CD4-positive, alpha-beta T cell treated with Interleukin-15 for 1 hour (primary cell): ENCODE measurements at places on chromosomes 11 and 22.
A peak's percentile ranks its signal among the peaks of the same experiment; 100 is the strongest.

GRCh38 chr11:120244476-120245365, 4.8 kb downstream of the POU2F3 start:
- no peak for DNase-seq

- DNase-seq, result peak; percentile 62
Observed at GRCh38 chr11:124069429-124070401, 28.6 kb upstream of the OR10G7 start.

DNA sequence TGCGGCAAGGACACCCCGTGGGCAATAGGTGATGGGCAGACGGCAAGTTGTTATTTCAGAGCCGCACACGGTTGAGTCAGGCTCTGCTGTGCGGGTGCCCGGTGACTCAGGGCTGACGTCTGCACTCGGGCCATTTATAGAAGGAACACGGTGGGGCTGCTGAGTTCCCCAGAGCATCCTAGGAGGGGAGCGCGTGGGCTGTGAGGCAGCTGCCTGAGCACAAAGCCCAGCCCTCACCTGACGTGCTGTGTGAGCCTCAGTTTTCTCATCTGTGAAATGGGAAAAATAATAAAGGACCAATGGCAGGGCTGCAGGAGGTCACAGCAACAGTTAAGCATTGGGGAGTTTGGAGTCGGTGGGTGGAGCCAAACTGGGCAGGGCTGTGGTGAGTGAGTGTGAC, 11.3 kb upstream of the RHOD start:
- no peak for DNase-seq

DNA sequence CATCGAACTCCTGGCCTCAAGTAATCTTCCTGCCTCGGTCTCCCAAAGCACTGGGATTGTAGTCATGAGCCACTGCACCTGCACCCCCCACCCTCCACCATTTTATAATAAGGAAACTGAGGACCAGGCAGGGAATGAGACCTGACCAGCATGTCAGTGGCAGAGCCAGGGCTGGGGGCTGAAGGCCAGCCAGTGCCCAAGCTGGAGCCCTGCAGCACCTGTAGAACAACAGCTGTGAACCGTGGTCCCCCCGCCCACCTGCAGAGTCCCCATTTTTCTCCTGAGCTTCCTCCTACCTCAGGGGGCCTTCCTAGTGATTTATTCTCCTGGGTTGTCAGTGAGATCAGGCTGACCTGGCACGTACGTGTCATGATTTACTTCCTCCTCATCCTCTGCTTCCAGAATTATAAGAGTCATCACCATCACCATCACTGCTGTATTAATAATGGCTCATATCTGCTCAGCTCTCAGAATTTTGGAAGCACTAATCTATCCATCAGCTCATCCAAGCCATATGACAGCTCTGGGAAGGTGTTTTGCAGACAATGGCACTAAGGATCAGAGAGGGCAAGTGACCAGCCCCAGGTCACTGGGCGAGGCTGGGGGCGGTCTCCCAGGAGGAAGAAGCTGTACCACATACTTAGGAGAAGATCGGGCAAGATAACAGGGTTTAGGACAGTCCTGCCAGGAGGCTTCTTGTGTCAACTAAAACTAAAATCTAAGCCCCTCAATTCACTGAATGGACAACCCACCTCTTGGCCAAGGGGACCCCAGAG, 5.5 kb upstream of the SLCO2B1 start:
- DNase-seq, result no peak

DNA sequence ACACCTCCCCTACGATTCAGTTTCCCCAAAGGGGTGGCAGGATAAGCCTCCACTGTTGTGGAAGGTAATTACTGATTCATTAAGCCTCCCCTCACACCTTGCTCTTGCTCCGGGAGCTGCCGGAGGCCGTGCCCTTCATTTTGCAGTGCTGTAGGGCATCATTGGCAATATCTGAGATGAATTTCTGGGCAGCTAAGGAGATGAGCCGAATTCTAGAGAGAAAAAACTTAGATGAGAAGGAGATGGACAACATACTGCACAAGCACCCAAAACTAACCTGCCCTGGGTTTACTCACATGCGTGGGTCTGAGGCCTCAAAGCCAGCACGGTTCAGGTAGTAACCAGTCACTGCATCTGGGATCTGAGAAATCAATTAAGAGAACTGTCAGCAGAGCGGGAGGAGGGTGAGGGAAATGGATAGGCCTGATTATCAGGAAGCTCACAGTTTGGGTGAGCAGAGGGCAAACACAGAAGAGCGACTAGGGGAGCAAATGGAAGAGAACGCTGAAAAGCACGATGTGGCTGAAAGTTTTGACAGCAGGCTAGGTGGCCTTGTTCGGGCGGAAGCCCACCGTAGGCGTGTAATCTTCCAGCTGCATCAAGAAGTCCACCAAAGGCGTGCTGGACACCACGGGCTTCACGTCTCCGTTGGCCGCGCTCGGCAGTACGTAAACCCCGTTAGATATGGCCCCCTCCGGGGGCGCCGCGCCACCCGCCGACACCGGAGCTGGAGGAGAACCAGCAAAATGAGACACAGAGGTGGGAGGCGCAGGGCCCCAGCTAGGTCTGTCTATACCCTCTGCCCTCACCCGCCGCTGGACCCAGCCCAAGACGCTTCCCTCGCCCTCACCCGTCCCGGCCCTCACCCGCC, 689 bp downstream of the TAF10 start:
- DNase-seq, result peak; percentile 26

- no peak for DNase-seq
Observed at GRCh38 chr11:15861256-15861655, 495.1 kb downstream of the SOX6 start.

DNA sequence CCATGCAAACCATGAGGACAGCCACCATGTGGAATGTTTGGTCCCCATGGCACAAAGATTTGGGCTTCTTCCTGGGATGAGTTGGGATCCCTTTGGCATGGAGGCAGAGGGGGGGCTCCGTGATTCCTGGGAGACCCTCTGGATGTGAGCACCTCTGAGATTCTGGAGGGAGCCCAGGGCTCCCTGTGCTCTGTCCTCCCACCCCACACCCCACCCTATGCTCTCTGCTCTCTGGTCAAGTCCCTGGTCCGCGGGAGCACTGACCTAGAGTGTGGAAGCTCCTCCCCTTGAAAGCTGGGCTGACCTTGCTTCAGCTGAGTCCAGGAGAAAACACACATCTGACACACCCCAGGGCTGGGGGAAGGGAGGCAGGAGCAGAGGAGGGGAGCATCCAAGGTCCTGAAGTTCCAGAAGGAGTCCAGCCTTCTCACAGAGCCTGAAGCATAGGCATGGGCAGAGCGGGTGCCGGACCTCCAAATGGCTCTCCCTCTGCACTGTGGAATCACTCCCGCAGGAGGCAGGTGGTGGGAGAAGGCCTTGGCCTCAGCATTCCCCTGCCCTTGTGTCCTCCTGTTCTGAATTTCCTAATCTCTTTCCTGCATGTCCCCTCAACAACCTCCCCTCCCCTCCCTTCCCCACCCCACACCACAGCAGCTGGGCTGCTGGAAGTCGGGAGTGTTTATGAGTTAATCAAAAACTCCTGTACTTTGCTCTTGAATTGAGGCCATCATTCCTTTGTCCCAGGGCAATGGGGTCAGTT, 25.7 kb upstream of the OAF start:
- DNase-seq, result no peak
